ENCODE measurements at places on chromosomes 16 and 17.

GRCh38 chr16:3674513-3675295 is 20.2 kb downstream of the DNASE1 start:
- DNase-seq, result no peak

DNA sequence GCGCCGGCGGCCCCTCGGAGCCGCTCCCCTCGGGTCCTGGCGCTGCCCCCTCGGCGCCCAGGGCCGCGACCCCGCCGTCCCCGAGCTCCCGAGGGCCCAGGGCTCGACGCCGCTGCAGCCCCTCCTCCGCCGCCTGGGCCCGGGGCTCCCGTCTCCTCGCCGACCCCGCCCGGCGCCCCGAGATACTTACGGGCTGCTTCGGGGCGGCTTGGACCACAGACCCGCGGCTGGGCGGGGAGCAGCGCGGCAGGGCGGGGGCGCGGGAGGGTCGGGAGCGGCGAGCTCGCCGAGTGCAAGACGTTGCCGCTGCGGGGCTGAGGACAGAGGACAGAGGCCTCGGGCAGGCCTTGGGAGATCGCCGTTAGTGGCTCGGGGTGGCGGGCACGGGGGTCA is 290 bp downstream of the TOB1 start:
- no peak for DNase-seq

- no peak for DNase-seq
Observed at GRCh38 chr17:47763913-47764582, 31.0 kb downstream of the TBX21 start.

- no peak for DNase-seq
Observed at GRCh38 chr17:78558181-78558850, 18.9 kb downstream of the DNAH17 start.

DNA sequence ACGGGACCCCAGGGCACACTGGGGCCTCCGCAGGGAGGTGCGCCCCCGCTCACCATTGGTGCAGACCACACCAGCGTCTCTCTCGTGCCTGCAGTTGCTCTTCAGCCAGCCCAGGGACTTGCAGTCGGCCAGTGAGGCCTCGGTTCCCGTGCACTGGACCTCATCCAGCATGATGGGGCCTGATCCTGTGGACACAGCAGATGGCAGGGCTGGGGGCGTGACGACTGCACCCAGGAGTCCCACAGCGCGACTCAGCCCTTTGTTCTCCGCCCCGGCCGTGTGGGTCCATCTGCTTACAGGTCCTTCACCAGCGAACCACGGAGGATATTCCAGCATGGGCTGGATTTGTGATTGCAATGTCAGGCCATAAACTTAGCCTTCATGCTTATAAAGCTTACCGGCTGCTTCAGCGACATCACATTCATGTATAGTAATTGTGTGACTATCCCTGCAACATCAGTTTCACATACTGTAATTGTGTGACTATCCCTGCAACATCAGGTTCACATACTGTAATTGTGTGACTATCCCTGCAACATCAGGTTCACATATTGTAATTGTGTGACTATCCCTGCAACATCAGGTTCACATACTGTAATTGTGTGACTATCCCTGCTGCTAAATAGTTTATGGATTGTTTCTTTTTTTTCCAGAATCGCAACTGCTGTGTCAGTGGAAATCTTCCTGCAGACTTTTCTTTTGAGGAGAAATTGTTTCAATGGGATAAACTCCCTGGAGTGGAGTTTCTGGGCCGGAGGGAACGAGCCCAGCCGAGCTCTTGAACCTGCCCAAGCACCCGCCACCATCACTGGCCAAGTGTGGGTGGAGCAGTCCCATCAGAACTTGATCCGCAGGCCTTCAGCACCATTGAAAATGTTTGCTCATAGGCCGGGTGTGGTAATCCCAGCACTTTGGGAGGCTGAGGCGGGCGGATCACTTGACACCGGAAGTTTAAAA is 4.8 kb downstream of the LGALS3BP start:
- no peak for DNase-seq

DNA sequence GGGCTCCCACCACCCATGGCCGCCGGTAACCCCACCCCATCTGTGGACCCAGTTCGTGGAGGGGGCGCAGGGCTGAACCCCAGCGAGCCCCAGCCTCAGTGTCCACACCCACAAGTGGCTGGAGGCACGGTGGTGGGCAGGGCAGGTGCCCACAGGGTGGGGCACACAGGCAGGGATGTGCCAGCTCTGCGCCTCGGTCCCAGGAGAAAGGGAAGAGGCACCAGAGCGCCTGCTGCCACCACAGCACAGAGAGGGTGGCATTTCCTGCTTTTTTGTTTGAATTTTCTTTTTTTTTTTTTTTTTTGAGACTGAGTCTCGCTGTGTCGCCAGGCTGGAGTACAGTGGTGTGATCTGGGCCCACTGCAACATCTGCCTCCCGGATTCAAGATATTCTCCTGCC is 19.0 kb downstream of the ZFPM1 start:
- no peak for DNase-seq

Measured in CD4-positive, alpha-beta memory T cell (primary cell).